H1 (cell line): ENCODE measurements at places on chromosomes 1 and 21. TPM values are rescaled to one million over a fixed set of nuclear protein-coding genes. Genes with fewer than 3 reads are reported as not detected.

- no peaks in the 10 kb centered on the region for H3K27me3 ChIP-seq
- no peaks in the 10 kb centered on the region for H3K4me1 ChIP-seq
- no peaks in the 10 kb centered on the region for H3K36me3 ChIP-seq
Measured at GRCh38 chr1:62844030-62844429, 60.1 kb downstream of the ATG4C start.

DNA sequence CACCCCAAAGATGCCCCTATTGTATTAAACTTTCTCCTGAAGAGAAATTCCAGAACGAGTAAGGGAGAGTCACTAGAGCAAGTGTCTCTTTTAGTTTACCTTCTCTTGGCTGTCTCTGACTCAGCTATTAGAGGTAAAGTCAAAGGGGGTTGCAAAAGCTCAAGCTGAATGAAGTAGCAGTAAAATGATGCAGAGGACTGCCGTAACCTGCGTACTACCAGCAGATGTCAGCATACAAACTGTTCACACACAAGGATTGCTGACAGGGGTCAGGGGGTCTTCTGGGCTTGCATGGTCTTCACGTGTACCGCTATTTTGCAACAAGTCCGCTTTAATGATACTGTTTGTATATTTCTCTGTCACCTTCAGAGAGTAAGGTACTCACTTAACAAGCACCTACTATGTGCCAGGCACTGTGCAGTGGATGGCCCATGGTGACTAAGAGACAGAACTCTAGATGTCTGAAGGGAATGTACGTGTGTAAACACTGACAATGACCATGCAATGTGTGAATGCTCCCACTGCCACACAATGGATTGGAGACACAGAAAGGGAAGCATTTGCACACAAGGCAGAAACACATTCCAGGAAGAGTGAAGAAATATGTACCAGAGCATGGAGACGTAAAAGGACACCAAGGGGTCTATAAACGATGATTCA lies 34.9 kb downstream of the CHML start:
- no peak overlapping the region for H3K4me3 ChIP-seq
- no peaks in the 10 kb centered on the region for H3K36me3 ChIP-seq

LPAR3 gene
- total RNA-seq: 25.4 and 26.8 TPM in 2 replicates

HSD3B2 gene
- total RNA-seq: not detected in 2 replicates

DNA sequence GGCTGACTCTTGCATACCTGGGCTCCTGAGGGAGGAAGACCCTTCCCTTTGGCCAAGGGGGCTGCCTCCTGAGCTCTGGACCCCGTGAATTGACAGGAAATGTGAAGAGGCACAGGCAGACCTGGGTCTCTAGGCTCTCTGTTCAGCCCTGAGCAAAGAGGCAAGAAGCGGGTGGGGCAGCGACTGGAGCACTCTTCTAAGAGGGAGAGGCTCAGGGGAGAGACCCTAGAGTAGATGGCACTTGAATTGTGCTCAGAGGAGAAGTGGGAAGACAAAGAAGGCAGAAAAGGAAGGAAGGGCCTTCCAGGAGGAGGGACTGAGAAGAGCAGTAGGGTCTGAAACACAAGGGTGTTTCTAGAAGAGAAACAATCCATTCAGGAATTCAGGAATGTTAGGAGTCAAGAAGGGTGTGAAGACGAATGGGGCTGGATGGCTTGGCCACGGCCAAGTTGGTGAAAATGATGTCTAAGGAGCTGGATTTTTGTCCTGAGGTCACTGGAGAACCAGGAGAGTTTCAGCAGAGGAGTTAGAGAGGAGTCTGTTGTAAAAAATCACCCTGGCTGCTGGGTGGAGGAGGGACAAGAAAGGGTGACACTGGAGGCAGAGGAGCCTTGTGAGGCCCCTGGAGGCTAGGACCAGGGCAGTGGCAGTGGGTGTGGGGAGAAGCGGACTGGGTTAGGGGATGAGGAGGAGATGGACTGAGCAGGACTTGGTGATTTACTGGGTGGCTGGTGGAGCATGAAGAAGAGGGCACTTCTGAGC lies 5.3 kb downstream of the TIE1 start:
- H3K36me3 ChIP-seq: no peaks in the 10 kb centered on the region
- H3K4me3 ChIP-seq: no peak overlapping the region
- DNase-seq: no peak
- H3K4me1 ChIP-seq: no peaks in the 10 kb centered on the region; the same call in 1 of the 2 replicates
- no peaks in the 10 kb centered on the region for H3K27me3 ChIP-seq

DNA sequence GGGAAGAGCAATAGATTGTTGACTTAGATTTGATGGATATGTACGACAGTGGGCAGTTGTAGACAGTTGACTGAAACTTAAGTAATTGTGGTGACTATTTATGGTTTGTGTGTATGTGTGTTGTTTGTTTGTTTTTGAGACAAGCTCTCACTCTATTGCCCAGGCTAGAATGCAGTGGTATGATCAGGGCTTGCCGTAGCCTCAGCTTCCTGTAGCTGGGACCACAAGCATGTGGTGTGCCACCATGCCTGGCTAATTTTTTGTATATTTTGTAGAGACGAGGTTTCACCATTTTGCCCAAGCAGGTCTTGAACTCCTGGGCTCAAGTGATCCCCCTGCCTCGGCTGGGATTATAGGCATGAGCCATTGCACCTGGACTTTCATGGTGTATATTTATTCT lies 9.8 kb downstream of the SDHC start:
- no peak for DNase-seq
- no peak overlapping the region for H3K4me3 ChIP-seq
- peaks cover 12% of the 10 kb centered on the region for H3K36me3 ChIP-seq
- no peaks in the 10 kb centered on the region for H3K27me3 ChIP-seq

DNA sequence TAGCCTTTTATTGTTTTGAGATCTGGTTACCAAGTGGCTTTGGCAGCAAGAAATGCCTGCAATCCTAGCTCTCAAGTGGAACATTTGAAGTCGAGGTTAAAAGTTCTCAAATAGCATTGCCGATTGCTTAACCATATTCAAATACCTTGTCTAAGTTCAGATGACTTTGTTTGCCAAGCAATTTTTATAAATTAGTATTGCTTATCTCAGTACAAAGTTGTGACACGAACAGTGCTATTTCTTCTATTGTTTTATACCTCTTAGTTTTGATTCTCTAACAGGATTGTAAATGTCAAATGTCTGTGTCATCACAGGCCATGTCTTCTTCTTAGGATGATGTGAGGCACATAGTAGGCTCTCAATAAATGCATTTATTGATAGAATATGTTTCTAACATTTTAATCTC lies 633.3 kb downstream of the PTPRC start:
- no peaks in the 10 kb centered on the region for H3K27me3 ChIP-seq
- H3K4me3 ChIP-seq: no peak overlapping the region
- no peaks in the 10 kb centered on the region for H3K36me3 ChIP-seq
- no peak overlapping the region for H3K27ac ChIP-seq

RYR2 gene
- total RNA-seq: 4.4 and 4.7 TPM in 2 replicates

DNA sequence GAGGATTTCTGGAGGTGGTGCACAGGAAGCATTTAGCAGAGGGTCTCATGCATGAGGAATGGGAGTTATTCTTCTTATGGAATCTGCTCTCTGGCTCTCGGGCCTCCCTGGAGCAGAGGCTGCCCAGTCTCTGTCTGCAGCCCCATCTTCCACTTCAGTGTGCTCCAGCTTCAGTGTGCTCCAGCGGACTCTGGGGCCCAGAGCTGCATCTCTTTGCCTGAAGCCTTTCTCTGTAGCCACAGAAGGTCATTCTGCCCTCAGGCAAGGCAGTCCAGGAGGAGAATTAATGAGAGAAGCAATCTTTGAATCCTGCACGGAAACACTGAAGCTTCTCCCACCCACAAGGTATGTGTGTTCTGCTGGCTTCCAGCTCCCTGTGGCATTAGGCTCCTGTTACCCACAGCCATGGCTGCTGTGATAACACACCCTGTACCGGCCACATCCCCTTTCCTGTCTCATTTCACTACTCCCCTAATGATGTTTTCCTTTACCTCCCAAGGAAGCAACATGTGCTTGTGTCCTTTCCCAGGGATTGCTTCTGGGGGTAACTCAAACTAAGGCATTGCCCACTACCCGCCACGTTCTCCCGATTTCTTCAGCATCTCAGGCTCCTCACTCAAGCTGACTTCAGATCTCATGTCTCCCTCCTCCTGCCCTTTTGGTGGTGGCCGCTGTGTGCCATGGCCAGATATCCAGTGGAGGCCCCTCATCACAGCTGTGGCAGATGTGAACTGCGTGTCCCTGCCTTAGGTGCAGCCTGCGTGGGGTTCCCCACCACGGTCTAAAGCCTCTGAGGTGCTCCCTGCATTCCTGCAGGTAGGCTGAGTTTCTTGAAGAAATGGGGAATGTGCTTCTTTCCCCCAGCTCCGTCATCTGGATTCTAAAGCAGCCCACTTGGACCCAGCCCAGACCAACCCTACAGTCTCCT lies 181.2 kb upstream of the GALNT2 start:
- H3K27me3 ChIP-seq: no peaks in the 10 kb centered on the region
- peak; percentile 30 for DNase-seq
- H3K36me3 ChIP-seq: no peaks in the 10 kb centered on the region
- H3K27ac ChIP-seq: no peak overlapping the region
- H3K4me3 ChIP-seq: no peak overlapping the region
- no peaks in the 10 kb centered on the region for H3K4me1 ChIP-seq

DNA sequence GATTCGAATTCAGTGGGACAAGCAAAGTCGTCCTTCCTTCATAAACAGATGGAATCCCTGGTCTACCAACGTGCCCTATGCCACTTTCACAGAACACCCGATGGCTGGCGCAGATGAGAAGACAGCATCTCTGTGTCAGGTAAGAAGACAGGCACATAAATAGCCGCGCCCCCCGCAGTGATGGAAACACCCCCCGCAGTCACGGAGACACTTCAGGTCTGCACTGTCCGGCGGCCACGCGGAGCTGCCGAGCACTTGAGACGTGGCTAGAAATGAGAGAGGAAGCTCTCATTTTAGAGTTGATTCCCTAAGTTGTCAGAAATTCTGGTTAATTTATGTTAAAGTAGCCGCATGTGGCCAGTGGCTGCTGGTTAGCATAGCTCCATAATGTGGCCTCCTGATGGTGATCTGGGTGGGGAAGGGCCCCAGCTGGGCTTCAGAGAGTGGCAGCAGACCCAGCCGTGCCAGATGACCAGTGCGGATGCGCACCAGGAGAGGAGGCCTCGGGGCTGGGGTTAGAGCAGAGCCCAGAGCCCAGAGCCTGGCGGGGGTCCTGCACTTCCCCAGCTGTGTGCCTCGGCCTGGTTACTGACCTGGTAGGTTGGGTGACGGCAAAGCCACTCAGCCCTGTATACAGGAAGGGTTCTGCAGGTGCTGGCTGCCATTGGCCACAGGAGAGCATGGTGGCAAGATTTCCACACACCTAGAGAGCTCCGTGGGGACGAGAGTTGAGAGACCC lies 2.9 kb downstream of the TPRG1L start:
- H3K27me3 ChIP-seq: no peaks in the 10 kb centered on the region
- DNase-seq: no peak
- no peak overlapping the region for H3K4me3 ChIP-seq
- no peaks in the 10 kb centered on the region; the same call in 1 of the 2 replicates for H3K36me3 ChIP-seq
- no peak overlapping the region for H3K27ac ChIP-seq
- H3K4me1 ChIP-seq: peaks cover 8% of the 10 kb centered on the region

GRCh38 chr1:198679535-198680173 lies 40.8 kb downstream of the PTPRC start:
- no peaks in the 10 kb centered on the region for H3K27me3 ChIP-seq
- H3K36me3 ChIP-seq: no peaks in the 10 kb centered on the region
- no peaks in the 10 kb centered on the region for H3K4me1 ChIP-seq
- no peak overlapping the region for H3K4me3 ChIP-seq
- H3K27ac ChIP-seq: no peak overlapping the region; the same call in 1 of the 2 replicates

- no peak overlapping the region for H3K4me3 ChIP-seq
- no peak overlapping the region for H3K27ac ChIP-seq
Measured at GRCh38 chr1:206143537-206144172, 26.5 kb upstream of the AVPR1B start.

TTC22 gene
- total RNA-seq: 1.1 and 1.6 TPM in 2 replicates

CA6 gene
- total RNA-seq: not detected in 2 replicates

- no peak for DNase-seq
- H3K27ac ChIP-seq: no peak overlapping the region
- no peaks in the 10 kb centered on the region for H3K36me3 ChIP-seq
- H3K4me1 ChIP-seq: no peaks in the 10 kb centered on the region
- H3K4me3 ChIP-seq: no peak overlapping the region
Measured at GRCh38 chr21:29078869-29079767, 5.7 kb upstream of the CCT8 start.

SLC22A15 gene
- 3.3 and 3.7 TPM in 2 replicates for total RNA-seq

ADGRL4 gene
- 0.48 and 0.60 TPM in 2 replicates for total RNA-seq

ILDR2 gene
- total RNA-seq: 0.86 and 1.5 TPM in 2 replicates

DNA sequence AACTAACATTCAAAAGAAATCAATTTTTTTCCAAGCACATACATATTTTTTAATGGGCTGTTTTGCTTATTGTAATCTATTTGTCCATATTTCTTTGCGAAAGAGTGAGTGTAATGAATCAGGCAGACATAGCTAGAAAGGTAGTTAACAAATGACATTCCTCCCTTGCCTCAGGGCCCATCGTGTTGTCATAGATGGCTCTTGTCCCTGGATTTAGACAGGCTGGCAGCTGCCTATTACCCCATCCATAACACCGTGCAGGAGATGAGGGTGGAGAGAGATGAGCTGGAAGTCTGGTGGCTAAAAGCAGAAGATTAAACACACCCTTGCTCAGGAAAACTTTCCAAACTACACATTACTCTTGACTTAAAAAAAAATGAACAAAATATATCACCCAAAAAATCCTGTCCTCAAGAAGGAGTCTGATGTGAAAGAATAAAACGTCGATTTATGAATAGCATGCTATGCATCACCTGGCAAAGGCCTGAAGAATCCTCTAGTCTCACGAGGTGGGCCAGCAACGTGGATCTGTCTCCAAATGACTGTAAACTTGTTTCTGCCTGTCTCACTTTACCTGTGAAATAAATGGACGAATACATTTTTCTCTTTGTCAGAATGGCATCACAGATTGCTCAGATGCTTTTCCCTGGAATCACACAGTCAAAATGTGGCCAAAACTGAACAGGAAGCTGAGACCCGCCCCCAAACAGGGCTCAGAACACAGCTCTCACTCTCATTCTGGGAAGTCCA lies 55.7 kb downstream of the C21orf91 start:
- H3K27ac ChIP-seq: no peak overlapping the region
- H3K4me3 ChIP-seq: no peak overlapping the region
- H3K27me3 ChIP-seq: no peaks in the 10 kb centered on the region
- no peaks in the 10 kb centered on the region for H3K4me1 ChIP-seq
